ENCODE measurements at places on chromosomes 12 and 14. TPM values are rescaled to one million over a fixed set of nuclear protein-coding genes. Genes with fewer than 3 reads are reported as not detected.
A peak's percentile ranks its signal among the peaks of the same experiment; 100 is the strongest.

DNA sequence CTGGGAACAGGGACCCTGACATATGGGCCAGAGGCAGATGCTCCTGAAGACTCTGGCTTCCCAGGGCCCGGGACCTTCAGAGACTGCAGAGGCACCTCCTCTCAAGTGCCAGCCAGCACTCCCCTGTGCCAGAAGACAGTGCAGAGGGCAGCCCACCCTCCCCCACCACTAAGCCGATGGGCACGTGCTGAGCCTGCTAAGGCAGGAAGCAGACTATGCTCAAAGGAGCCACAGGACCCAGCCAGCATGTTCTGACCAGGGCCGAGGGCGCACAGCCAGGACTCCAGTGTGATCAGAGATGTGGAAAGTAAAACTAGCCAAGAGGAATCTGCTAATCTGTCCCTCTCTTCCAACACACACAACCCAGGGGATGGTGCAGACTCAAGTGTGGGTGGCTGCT lies 29.8 kb downstream of the DIO3 start:
- DNase-seq = no peak

- no peak for DNase-seq
These were observed 132.1 kb upstream of the SOX5 start for GRCh38 chr12:24081606-24082005.

The PLEKHA5 gene
- total RNA-seq = 24.4 TPM

The IL22 gene
- total RNA-seq = not detected

- DNase-seq = peak; percentile 30
These were observed 10.2 kb upstream of the SERPINA9 start for GRCh38 chr14:94485944-94486841.

The ATL1 gene
- total RNA-seq = 5.3 TPM

- DNase-seq = no peak
These were observed 393.0 kb downstream of the C12orf75 start for GRCh38 chr12:105723494-105723893.

The AICDA gene
- not detected for total RNA-seq

The VCPKMT gene
- total RNA-seq = 6.4 TPM

DNA sequence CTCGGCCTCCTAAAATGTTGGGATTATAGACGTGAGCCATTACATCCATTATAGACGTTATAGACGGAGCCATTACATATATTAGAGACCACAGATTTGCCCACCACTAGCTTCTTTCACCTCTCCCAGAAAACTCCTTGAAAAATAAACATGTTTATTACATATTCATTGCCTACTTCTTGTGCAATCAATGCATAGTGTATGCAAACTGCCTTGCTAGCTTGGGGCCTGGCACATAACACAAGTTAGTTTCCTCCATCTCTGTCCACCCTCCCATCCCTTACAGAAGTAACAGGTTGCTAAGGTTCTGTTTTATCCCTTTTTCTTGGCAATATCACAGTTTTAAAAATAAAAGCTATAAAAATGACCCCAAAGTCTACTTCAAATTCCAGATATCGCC lies 66.4 kb upstream of the KRR1 start:
- no peak for DNase-seq

- DNase-seq = no peak
These were observed 51.1 kb downstream of the SLC38A1 start for GRCh38 chr12:46217541-46218321.

GRCh38 chr12:16086942-16087341 lies 175.8 kb downstream of the DERA start:
- DNase-seq = no peak

The GPR84 gene
- not detected for total RNA-seq

The MAP1LC3B2 gene
- total RNA-seq = not detected

GRCh38 chr12:122457627-122458026 lies 35.2 kb upstream of the CLIP1 start:
- no peak for DNase-seq

GRCh38 chr14:50822501-50823042 lies 8.4 kb downstream of the NIN start:
- DNase-seq = no peak

- peak; percentile 58 for DNase-seq
These were observed 4.2 kb upstream of the AMN1 start for GRCh38 chr12:31732926-31733548.

- DNase-seq = no peak
These were observed 77.4 kb upstream of the REP15 start for GRCh38 chr12:27618836-27619235.

- DNase-seq = no peak
These were observed 17.1 kb downstream of the LMO3 start for GRCh38 chr12:16588812-16589211.

The SCNN1A gene
- 211 TPM for total RNA-seq

DNA sequence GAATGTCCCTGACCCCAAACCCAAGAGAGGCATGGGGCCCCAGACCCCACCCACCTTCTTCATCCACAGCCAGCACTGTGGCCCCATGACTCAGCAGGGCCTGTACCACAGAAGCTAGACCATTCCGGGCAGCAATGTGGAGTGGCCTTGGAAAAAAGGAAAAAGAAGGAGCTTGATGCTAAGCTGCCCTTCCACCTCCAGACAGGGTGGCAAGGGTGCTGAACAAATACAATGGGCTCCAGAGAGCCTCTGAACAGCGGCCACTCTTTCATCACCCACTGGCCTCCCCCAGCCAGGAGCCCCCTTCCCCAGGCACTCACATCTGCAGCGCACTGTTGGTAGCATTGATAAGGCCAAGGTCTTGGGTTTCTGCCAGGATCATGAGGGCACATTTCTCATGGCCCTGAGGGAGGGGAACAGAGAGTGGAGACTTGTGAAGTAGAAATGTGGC lies 13.9 kb downstream of the SLC39A5 start:
- no peak for DNase-seq

The CLEC12A gene
- 0.18 TPM for total RNA-seq

The RFLNA gene
- 13.7 TPM for total RNA-seq

DNA sequence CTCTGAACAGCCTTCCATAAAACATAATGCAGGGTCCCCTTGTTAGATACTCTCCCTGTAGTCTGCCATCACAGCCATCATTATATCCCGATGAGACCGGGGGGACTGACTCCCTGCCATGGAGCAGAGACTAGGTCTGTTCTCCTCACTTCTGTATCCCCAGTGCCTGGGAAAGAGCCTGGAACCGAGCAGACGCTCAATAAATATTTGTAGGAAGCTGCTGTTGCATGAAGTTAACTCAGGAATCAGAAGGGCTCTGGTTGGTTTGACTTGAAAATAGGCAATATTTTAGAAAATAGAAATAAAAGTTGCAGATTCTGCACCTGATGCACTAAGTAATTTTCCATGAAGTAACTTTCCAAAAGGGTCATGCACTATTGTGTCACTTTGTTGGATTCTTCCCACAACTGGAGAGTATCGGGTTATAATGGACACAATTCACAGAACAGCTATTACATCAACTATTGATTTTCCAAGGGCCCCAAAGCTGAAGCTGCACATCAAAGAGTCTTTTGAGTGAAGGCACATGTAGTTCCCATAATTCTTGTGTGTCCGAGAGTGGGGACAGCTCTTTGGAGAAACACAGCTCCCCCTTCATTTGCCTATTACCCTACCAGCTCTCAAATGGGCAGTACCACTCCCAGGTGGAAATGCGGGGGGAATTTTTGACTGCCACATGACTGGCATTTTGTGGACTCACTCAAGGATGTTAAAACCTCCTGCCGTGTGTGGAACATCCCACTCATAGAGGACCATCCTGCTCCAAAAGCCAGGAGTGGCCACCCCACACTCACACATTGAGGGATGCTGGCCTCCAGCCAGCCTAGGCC lies 18.8 kb downstream of the CLMN start:
- no peak for DNase-seq

Measured in prostate gland (tissue), 2 donors.